ENCODE measurements at places on chromosomes 13 and 19.

GRCh38 chr19:6216996-6217751, 62.6 kb downstream of the MLLT1 start:
- no peak for DNase-seq

GRCh38 chr13:109249780-109250528, 536.4 kb downstream of the IRS2 start:
- DNase-seq, result no peak

GRCh38 chr13:76035711-76036110, 399.6 kb downstream of the LMO7 start:
- no peak for DNase-seq

GRCh38 chr13:28306325-28306724, 168.0 kb downstream of the PAN3 start:
- DNase-seq, result no peak

DNA sequence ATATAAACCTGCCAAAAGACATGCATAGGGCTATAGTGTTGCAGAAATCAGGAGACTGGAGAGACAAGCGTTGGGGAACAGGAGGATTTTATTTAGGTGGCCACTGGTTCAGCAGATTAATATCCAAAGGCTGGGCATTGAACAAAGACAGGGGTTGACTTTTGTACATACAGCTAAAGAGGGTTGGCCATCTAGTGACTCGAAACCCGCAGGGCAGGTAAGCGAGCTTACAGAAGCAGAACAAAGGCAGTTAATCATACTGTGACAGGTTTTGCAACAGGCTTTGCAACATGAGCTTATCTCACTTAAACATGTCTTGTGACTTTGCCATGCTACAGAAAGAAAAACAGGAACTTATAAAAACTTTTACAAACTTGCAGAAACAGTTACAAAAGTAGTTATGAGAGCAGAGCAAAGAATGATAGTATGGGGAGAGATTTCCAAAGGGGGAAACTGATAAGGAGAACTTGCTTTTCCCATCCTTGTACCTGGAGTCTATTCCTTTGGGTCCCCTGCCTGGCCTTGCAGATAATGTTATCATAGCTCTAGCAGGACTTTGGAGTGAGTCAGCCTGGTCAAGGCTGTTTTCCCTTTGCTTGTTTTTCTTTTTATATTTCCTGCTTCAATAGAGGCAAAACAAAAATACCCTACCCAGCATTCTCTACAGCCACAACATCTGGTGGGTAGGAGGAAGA, 234.2 kb downstream of the PCDH17 start:
- DNase-seq, result no peak

DNA sequence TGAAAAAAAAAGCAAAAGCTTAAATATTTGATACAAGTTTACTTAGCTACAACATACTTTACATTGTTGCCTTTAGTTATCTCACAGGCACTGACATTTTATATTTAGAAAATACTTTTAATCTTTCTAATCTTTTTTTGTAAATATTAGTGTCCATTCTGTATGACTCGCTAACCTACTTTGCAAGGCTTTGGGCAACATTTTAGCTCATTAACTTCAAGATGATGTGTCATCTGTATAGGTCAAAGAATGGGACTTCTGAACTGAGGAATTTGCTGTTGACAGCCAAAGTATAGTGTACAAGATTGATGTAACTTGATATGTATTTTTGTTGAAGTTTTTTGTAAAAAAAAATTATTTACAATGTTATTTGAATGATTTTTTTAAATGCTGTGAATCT, 2.7 kb upstream of the C1QTNF9 start:
- DNase-seq, result no peak

GRCh38 chr19:22332924-22333323, 46.7 kb downstream of the ZNF729 start:
- DNase-seq, result no peak

- DNase-seq, result no peak
Observed at GRCh38 chr13:57672168-57672567, 40.6 kb downstream of the PCDH17 start.

DNA sequence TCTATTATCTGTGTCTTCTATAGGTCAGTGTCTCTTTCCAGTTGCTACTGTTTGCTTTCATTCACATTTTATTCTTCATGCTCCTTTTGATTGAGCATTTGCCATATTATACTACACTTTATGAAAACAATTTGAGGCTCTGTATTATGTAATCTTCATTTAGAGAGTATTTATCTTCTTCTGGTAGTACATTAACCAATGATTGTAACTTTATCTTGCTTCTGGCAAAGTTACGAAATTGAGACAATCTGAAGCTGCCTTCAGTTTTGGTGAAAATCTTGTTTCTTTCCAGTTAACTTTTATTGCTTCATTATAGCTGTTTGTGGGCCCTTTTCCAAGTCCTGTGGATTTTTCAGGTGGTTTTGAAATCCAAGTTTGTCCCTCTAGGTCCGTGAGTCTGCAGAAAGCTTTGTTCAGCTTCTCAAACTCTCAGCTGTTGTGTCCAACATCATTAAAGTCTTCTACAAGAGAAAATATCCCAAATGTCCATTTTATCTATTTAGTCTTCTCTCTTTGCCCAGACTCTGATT, 1255.4 kb upstream of the SPRY2 start:
- no peak for DNase-seq

- DNase-seq, result no peak
Observed at GRCh38 chr19:48648134-48648533, 2.1 kb upstream of the CA11 start.

DNA sequence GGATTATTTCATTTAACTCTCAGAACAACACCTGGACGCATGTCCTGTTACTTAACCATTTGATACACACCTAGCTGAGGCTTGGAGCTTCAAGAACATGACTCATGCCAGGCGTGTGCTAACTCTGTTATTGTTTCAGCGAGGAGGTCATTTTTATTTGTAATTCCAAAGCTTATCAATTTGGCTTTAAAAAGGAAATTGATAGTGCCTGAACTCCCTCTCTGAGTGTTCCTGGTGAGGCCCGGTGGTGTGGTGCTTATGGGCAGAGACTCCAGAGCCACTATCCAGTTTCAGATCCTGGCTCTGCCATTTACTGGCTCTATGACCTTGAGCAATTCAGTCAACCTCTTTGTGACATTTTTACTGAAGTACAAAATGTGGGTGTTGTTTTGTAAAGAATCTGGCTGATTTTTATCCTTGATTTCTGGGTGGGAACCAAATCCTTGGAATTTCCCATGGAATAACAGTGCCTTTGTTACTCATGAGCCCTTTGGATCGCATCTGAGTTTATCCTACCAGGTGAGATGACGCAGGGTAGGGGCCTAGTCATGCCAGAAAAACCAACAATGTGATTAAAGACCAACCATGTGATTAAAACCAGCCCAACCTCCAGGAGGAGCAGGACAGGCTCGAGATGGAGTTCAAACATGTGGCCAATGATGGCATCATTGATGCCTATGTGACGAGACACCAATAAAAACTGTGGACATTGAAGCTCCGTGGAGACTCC, 198.8 kb downstream of the MYO16 start:
- no peak for DNase-seq

DNA sequence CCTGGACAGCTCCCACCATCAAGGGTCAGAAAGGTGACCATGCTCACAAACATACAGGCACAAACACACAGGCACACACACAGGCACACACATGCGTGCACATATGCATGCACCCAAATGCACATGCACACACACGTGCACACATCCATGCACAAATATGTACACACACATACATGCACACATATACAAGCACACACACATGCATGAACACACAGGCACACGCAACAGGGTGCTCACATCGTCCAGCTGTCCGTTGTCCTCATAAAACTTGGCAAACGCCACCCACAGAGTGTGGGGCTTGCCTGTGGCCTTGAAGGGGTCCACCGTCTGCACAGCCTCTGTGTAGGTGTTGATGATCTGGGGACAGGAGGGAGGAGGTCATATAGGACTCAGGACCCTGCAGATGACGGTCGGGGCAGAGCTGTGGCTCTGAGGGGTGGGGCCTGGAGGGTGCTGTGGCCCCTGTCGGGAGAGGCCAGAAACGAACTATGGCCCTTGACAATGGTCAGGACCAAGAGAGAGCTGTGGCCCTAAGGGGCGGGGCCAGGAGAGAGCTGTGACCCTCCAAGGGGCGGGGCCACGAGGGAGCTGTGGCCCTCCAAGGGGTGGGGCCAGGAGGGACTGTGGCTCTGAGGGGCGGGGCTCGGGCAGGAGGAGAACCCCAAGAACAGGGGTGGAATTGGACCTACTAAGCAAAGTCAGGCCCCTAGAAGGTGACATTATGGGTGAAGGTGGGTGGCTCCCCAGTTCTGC, 6.2 kb downstream of the XAB2 start:
- DNase-seq, result no peak

- no peak for DNase-seq
Observed at GRCh38 chr13:80923907-80924306, 583.0 kb upstream of the SPRY2 start.

GRCh38 chr13:79645569-79645968, 164.6 kb downstream of the NDFIP2 start:
- DNase-seq, result no peak

DNA sequence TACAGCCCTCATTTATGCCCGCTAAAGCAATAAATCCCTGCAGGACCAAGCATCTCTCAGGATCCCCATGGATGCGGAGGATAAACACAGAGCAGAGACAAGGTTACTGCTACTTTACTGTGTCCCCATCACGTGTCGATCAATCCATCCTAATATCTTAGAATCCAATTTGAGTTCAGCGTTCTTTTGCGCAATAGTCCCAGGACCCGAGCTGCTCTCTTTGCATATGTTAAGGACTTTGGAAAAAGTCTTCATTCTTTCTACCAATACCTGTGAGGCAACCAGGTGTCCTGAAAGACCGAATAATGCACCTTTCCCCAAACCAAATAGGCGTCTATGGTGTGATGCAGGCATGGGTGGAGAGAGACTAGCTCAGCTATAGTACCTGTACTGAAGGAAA, 38.0 kb upstream of the URAD start:
- no peak for DNase-seq

- no peak for DNase-seq
Observed at GRCh38 chr13:74061926-74062595, 72.1 kb downstream of the KLF12 start.

GRCh38 chr19:45090606-45091005, 2.4 kb upstream of the PPP1R37 start:
- DNase-seq, result no peak

DNA sequence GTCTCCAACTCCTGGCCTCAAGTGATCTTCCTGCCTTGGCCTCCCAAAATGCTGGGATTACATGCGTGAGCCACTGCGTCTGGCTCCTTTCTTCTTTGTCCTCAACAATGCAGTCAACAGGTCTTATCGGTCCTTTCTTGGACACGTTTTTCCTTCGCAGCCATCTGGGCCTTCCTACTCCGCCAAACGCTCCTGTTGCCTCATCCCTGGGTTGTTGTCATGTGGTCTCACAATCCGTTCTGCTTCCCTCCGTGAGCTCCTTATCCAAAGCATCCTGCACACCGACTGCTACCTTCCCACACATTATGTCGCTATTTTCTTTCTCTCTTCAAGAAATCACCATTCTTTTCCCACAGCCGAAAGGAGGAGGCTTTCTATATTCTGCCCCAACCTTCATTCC, 306.8 kb downstream of the DCLK1 start:
- no peak for DNase-seq

DNA sequence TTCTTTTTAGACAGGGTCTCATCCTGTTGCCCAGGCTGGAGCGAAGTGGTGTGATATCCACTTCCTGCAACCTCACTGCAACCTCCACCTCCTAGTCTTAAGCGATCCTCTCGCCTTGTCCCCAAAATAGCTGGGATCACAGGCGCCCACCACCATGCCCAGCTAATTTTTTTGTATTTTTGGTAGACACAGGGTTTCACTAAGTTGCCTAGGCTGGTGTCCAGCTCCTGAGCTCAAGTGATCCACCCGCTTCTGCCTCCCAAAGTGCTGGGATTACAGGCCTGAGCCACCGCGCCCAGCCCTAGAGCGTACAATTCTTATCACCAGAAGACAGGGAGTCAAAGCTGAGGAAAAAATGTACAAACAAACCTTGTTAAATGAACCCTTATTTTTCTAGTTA, 4.5 kb upstream of the ELOF1 start:
- no peak for DNase-seq

DNA sequence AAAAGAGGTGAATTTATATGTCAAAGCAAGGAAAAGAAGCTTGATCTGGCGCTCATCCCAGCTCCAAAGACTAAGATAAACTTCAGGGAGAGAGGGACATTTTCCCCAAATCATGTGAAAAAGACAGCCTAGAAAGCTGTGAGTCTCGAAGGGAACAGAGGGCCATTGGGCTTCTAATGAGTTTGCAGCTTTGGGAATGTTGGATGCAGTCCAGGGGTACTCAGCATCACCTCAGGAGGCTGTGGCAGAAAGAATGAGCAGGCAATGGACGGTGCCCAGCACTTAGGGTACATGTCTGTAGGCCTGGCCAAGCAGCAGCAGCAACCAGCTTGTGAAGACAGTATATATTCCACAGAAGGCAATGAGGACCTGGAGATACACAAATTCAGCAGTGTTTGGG, 25.7 kb upstream of the WASF3 start:
- no peak for DNase-seq

DNA sequence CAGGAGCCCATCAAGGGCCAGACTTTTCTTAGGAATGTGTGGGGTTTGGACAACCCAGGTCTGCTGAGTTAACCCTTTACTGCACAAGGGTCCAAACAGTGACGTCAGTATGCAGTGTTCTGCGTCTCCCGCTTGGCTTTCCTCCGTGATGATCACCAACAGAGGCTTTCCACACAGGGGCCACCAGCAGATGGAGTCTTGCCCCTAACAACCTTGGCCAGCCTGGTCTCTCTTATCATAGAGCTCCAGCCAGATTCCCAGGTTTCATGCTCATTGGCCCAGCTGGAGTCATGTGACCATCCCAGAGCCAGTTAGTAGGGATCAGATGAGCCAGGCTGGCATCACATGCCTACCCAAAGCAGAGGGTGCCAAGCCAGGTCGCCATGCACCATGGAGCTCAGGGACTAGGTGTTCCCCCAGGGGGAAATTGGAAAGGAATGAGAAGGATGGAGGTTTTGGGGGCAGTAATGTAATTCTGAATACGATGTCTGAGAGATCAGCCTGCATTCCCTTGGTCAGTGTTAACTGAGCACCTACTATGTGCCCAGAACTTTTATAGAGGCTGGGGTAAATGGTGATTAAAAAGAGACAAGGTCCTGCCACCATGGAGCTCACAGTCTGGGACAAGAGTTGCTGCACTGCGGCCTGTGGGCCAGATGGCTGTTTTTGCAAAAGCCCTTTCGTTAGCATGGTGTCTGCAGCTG, 61.2 kb downstream of the MYH14 start:
- DNase-seq, result no peak

GRCh38 chr19:45766296-45766868, 2.7 kb downstream of the SIX5 start:
- no peak for DNase-seq

DNA sequence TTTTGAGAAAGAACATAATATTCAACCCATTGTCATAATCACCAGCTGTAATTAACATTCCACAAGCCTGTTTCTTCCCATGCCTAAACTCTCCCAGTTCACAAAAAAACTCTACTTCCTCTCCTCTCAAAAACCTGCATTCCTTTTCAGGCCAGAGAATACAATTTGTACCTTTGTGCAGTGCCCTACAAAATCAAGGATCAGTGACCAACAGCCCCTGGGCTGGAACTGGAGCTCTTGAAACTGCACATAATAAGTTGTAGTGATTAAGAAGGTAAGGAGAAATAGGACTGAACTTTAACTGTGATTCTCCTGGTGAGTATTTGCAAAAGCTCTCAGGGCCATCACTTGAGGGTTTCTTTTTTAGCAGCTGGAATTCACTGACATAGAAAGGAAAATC, 472.7 kb downstream of the RFC3 start:
- DNase-seq, result no peak

Data from activated T-helper 2 cell treated with anti-CD3 and anti-CD28 coated beads, Interferon-gamma antibody, Interleukin-2, Interleukin-4, amounts not matched to agents 10 μg/mL and 5 μg/mL and 100 μg/mL, durations not matched to agents 14 hours and 24 hours and 36 hours (primary cell).